Effector memory CD4-positive, alpha-beta T cell (primary cell): ENCODE measurements at places on chromosomes 1 and 21.

- no peak overlapping the region for H3K27ac ChIP-seq
- no peak for DNase-seq
- no peak overlapping the region for H3K4me3 ChIP-seq
Observed at GRCh38 chr21:44724196-44724595, 12.8 kb upstream of the TSPEAR start.

DNA sequence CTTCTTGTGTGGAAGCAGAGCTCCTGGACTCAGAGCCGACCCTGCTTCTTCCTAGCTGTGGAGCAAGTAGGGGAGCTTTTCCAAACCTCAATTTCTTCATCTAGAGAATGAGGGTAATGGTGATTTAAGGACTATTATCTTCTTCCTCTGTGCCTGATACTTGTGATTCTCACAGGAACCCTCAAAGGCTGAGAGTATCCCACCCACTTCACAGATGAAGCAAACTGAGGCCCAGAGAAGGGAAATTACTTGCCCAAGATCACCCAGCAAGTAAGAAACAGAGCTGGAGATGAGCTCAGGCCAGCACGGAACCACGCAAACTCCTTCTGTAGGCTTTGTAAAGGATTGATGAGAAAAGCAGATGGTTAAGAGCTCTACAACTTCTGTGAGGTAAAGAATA, 15.1 kb upstream of the SLC2A1 start:
- no peak overlapping the region for H3K27ac ChIP-seq
- no peaks in the 10 kb centered on the region for H3K4me1 ChIP-seq
- H3K4me3 ChIP-seq: no peak overlapping the region
- H3K36me3 ChIP-seq: no peaks in the 10 kb centered on the region

DNA sequence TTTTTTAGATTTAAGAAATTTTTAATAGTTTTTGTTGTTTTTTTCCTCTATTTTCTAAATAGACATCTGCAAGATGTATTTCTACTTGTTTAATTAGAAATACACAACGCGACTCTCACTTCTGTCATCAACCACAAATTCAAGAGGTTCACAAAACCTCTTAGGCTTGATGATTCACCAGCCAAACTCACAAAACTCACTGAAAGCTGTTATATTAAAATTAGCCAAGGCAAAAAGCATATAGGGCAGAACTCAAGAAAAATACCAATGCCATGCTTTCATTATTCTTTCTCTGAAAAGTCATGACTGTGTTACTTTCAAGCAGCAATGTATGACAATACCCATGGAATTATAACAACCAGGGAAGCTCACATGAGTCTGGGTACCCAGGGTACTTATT, 487.0 kb upstream of the RGS18 start:
- no peak overlapping the region for H3K27ac ChIP-seq
- no peaks in the 10 kb centered on the region for H3K36me3 ChIP-seq
- no peak for DNase-seq
- no peak overlapping the region for H3K4me3 ChIP-seq
- H3K4me1 ChIP-seq: no peaks in the 10 kb centered on the region
- H3K27me3 ChIP-seq: no peaks in the 10 kb centered on the region

GRCh38 chr1:77027847-77028246, 160.6 kb downstream of the ST6GALNAC5 start:
- no peaks in the 10 kb centered on the region for H3K4me1 ChIP-seq
- no peak for DNase-seq
- no peak overlapping the region for H3K27ac ChIP-seq
- no peak overlapping the region for H3K4me3 ChIP-seq

- H3K4me1 ChIP-seq: no peaks in the 10 kb centered on the region
- H3K27ac ChIP-seq: no peak overlapping the region
- H3K36me3 ChIP-seq: peaks cover 24% of the 10 kb centered on the region
- no peaks in the 10 kb centered on the region for H3K27me3 ChIP-seq
- H3K4me3 ChIP-seq: no peak overlapping the region
Observed at GRCh38 chr1:32686387-32686786, 16.2 kb downstream of the SYNC start.

GRCh38 chr1:23600283-23600682, 41.0 kb upstream of the ID3 start:
- H3K4me3 ChIP-seq: no peak overlapping the region
- no peak for DNase-seq
- no peaks in the 10 kb centered on the region for H3K36me3 ChIP-seq
- no peaks in the 10 kb centered on the region for H3K27me3 ChIP-seq
- peaks cover 62% of the 10 kb centered on the region for H3K4me1 ChIP-seq

DNA sequence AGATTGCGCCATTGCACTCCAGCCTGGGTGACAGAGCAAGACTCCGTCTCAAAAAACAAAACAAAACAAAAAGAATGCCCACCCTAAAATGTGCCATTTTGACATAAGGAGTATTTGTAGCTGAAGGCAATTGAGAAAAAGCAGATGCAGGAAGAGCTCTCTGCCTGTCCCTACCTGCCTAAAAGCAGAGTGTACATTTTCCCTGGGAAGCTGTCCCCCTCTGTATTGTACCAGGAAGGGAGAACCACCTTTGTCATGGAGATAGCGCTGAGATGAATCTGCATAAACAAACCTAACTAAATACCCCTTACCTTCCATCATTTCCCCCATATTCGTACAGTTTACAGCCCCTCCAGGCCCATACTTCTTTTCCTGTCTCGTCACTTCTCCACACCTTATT, 94.4 kb upstream of the SLC45A1 start:
- H3K4me1 ChIP-seq: no peaks in the 10 kb centered on the region
- DNase-seq: no peak
- no peaks in the 10 kb centered on the region for H3K27me3 ChIP-seq

- H3K27me3 ChIP-seq: no peaks in the 10 kb centered on the region
- H3K4me3 ChIP-seq: no peak overlapping the region
- H3K27ac ChIP-seq: no peak overlapping the region
- peaks cover 7% of the 10 kb centered on the region for H3K36me3 ChIP-seq
Observed at GRCh38 chr21:36073181-36073580, 3.4 kb downstream of the CBR1 start.

- DNase-seq: no peak
- no peaks in the 10 kb centered on the region for H3K36me3 ChIP-seq
- no peak overlapping the region for H3K27ac ChIP-seq
- no peaks in the 10 kb centered on the region for H3K27me3 ChIP-seq
Observed at GRCh38 chr1:246246430-246246829, 260.6 kb downstream of the SMYD3 start.

DNA sequence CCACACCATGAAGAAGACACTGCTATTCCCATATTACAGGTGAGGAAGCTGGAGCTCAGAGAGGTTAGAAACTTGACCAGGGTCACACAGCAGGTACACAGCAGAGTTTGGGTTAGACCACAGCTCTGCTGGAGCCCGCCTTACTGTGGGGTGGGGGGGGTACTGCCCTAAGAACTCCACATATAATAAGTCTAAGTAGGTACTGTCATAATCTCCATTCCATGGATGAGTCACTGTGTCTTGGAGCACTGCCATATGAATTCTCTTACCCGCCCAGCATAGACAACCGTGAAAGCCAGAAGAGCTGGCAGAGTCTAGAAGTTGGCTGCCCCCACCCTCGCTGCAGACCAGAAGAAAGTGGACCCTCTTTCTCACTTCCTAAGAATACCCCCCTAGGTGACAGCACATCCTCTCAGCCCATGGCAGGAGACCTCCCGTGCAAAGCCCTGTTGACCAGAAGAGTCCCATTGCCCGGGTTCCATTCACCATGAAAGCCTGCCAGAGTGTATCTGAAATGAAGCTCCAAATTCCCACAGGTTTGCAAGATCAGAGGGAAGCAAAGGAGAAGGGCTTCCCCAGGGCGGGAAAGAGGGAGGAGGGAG, 5.2 kb upstream of the PLA2G2D start:
- no peaks in the 10 kb centered on the region for H3K4me1 ChIP-seq
- no peak overlapping the region for H3K27ac ChIP-seq
- no peaks in the 10 kb centered on the region for H3K36me3 ChIP-seq

- no peaks in the 10 kb centered on the region for H3K36me3 ChIP-seq
- no peak overlapping the region for H3K27ac ChIP-seq
- H3K4me3 ChIP-seq: no peak overlapping the region
- H3K4me1 ChIP-seq: peaks cover 24% of the 10 kb centered on the region
- H3K27me3 ChIP-seq: no peaks in the 10 kb centered on the region
- no peak for DNase-seq
Observed at GRCh38 chr1:20182415-20182814, 3.5 kb upstream of the UBXN10 start.
